ENCODE measurements at places on chromosomes 6 and 20. TPM values are rescaled to one million over a fixed set of nuclear protein-coding genes. Genes with fewer than 3 reads are reported as not detected.

DNA sequence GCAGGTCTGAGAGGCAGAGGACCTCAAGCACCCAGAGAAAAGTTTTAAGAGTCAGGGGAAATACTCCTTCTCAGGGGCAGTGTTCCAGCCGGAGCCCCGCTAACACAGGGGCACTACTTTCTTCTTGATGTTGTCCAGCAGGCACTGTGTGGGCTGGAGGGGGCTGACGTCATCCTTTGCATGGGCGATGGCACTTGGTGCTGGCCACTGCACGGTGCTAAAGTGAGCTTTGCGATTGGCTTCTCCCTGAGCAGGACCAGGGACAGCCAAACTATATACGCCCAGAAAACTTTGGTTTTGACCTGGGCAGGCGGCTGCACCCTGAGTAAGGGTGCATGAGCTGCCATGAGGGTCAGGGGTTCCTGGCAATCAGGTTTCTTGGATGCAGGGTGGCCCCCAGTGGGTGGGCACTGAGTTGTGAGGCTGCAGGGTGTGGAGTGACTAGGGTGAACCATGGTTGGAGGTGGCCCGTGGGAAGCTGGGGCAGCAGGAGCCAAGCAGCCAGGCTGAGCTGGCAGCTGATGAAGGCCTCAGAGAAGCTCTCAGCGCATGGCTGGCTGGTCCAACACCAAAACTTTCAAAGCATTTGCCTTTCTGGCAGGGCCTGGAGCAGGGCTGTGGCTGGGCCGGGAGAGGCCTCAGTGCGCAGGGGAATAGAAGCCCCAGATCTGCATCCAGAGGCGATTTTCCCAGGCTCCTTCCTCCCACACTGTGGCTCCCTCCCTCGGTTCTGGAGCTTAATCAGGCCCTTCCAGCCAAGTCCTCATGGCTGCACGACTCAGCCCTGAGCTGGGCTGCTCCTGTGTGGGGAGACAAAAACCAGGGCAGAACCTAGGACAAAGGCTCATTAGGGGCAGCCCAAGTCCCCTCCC lies 18.3 kb downstream of the MRPS18A start:
- no peak for DNase-seq

SCRT2 gene
- not detected for polyA plus RNA-seq

- DNase-seq: no peak
Measured at GRCh38 chr6:72631480-72631879, 9.6 kb downstream of the KCNQ5 start.

DNA sequence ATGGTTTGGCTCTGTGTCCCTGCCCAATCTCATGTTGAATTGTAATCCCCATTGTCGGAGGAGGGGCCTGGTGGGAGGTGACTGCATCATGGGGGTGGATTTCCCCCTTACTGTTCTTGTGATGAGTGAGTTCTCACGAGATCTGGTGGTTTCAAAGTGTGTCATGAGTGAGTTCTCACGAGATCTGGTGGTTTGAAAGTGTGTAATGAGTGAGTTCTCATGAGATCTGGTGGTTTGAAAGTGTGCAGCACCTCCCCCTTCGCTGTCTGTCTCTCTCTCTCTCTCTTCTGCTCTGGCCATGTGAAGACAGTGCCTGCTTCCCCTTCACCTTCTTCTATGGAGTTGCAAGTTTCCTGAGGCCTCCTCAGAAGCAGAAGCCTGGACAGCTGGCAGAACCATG lies 87.6 kb downstream of the MYLK4 start:
- DNase-seq: no peak

- DNase-seq: no peak
Measured at GRCh38 chr6:28675600-28675999, 149.9 kb downstream of the GPX5 start.

- DNase-seq: no peak
Measured at GRCh38 chr20:4435225-4435624, 286.5 kb upstream of the PRND start.

MAS1 gene
- polyA plus RNA-seq: not detected

Measured in endothelial cell of umbilical vein (primary cell).